Tibial artery (tissue), 4 donors: ENCODE measurements at places on chromosomes 5 and 9.

DNA sequence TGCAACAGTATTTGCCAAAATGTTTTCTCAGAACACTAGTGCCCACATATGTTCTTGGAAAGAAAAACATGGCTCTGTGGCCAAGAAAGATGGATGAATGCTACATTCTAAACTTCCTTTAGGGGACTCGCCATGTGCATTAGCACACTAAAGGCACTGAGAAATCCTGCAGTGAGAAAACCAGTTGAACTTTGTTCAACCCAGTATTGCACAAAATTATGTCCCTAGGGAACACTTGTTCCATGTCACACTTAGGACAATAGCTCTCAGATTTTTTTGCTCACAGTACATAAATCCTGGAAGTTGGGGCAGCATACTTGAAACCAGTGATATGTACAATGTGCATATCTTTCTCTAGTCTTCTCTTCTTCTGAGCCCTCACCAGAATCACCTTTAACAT, 96.6 kb downstream of the ADRB2 start:
- H3K36me3 ChIP-seq = no peaks in the 10 kb centered on the region
- H3K27me3 ChIP-seq = no peaks in the 10 kb centered on the region
- no peak overlapping the region for H3K27ac ChIP-seq
- H3K4me3 ChIP-seq = no peak overlapping the region
- no peak for DNase-seq

- no peak for DNase-seq
- no peak overlapping the region for H3K27ac ChIP-seq
- no peak overlapping the region for H3K4me3 ChIP-seq
- no peaks in the 10 kb centered on the region for H3K27me3 ChIP-seq
- H3K36me3 ChIP-seq = no peaks in the 10 kb centered on the region
Observed at GRCh38 chr9:21683484-21684175, 118.8 kb upstream of the MTAP start.

GRCh38 chr5:118070041-118070440, 918.3 kb downstream of the DTWD2 start:
- no peak for DNase-seq
- H3K4me3 ChIP-seq = no peak overlapping the region
- no peaks in the 10 kb centered on the region for H3K4me1 ChIP-seq
- no peaks in the 10 kb centered on the region for H3K27me3 ChIP-seq
- H3K36me3 ChIP-seq = no peaks in the 10 kb centered on the region
- H3K27ac ChIP-seq = no peak overlapping the region

- no peaks in the 10 kb centered on the region for H3K4me1 ChIP-seq
- no peak for DNase-seq
Observed at GRCh38 chr5:127586811-127587210, 62.1 kb upstream of the CTXN3 start.

- DNase-seq = no peak
- no peak overlapping the region for H3K4me3 ChIP-seq
- peaks cover 37% of the 10 kb centered on the region for H3K36me3 ChIP-seq
- H3K27ac ChIP-seq = no peak overlapping the region
- H3K27me3 ChIP-seq = no peaks in the 10 kb centered on the region
Observed at GRCh38 chr5:14421851-14422250, 159.7 kb upstream of the OTULINL start.

GRCh38 chr5:125476901-125477585, 730.6 kb upstream of the ZNF608 start:
- no peak overlapping the region for H3K4me3 ChIP-seq
- no peaks in the 10 kb centered on the region for H3K27me3 ChIP-seq
- DNase-seq = no peak

DNA sequence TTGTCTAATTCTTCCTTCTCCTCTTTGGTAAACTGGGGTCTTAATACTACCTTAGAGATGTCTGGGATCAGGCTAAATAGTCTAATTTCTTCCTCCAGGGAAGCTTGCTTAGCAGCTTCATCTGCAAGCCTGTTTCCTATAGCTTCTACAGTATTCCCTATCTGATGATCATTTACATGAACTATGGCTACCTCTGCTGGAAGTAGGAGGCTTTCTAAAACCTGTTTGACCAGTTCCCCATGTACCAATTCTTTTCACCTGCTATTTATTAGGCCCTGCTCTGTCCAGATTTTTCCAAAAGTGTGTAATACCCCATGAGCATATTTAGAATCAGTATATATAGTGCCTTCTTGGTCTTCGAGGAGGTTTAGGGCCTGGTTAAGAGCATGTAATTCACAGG, 619.8 kb downstream of the HINT1 start:
- peaks cover 21% of the 10 kb centered on the region for H3K4me1 ChIP-seq
- no peak overlapping the region for H3K27ac ChIP-seq
- no peak overlapping the region for H3K4me3 ChIP-seq
- no peaks in the 10 kb centered on the region for H3K36me3 ChIP-seq

DNA sequence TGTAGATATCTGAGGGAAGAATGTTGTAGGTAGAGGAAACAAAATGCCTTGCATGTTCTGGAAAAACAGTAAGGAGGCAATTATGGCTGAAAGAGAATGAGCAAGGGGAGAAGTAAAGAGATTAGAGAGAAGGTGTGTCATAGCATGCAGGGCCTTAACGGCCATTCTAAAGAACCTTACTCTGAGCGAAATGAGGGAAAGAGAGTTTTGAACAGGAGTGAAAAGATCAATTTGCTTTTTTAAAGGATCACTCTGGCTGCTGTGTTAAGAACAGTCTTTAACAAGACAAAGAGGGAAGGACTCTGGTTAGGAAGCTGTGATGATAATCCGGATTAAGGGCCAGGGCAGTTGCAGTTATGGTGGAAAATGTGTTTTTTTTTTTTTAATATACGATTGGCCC, 22.6 kb downstream of the PTBP3 start:
- no peaks in the 10 kb centered on the region for H3K36me3 ChIP-seq
- H3K4me3 ChIP-seq = no peak overlapping the region
- no peaks in the 10 kb centered on the region for H3K27me3 ChIP-seq
- H3K4me1 ChIP-seq = no peaks in the 10 kb centered on the region

GRCh38 chr9:18676525-18676924, 202.6 kb downstream of the ADAMTSL1 start:
- H3K36me3 ChIP-seq = no peaks in the 10 kb centered on the region
- no peak overlapping the region for H3K4me3 ChIP-seq
- no peak for DNase-seq
- no peaks in the 10 kb centered on the region for H3K27me3 ChIP-seq
- H3K27ac ChIP-seq = no peak overlapping the region
- no peaks in the 10 kb centered on the region for H3K4me1 ChIP-seq

GRCh38 chr5:153888781-153889180, 149.9 kb downstream of the FAM114A2 start:
- H3K4me3 ChIP-seq = no peak overlapping the region
- DNase-seq = no peak
- no peaks in the 10 kb centered on the region for H3K4me1 ChIP-seq
- no peaks in the 10 kb centered on the region for H3K36me3 ChIP-seq
- H3K27me3 ChIP-seq = no peaks in the 10 kb centered on the region
- no peak overlapping the region for H3K27ac ChIP-seq

GRCh38 chr5:107875833-107876232, 205.1 kb upstream of the EFNA5 start:
- H3K36me3 ChIP-seq = no peaks in the 10 kb centered on the region
- peaks cover 5% of the 10 kb centered on the region for H3K4me1 ChIP-seq
- no peak for DNase-seq
- H3K27ac ChIP-seq = no peak overlapping the region

- DNase-seq = no peak
- no peak overlapping the region for H3K4me3 ChIP-seq
- no peaks in the 10 kb centered on the region for H3K27me3 ChIP-seq
- peaks cover 28% of the 10 kb centered on the region for H3K36me3 ChIP-seq
- no peaks in the 10 kb centered on the region for H3K4me1 ChIP-seq
Observed at GRCh38 chr5:83488821-83489220, 17.3 kb downstream of the VCAN start.

- H3K27me3 ChIP-seq = no peaks in the 10 kb centered on the region
- no peaks in the 10 kb centered on the region for H3K36me3 ChIP-seq
- H3K4me3 ChIP-seq = no peak overlapping the region
- no peak overlapping the region for H3K27ac ChIP-seq
- no peak for DNase-seq
- H3K4me1 ChIP-seq = no peaks in the 10 kb centered on the region
Observed at GRCh38 chr9:116765011-116765410, 77.9 kb downstream of the TRIM32 start.

DNA sequence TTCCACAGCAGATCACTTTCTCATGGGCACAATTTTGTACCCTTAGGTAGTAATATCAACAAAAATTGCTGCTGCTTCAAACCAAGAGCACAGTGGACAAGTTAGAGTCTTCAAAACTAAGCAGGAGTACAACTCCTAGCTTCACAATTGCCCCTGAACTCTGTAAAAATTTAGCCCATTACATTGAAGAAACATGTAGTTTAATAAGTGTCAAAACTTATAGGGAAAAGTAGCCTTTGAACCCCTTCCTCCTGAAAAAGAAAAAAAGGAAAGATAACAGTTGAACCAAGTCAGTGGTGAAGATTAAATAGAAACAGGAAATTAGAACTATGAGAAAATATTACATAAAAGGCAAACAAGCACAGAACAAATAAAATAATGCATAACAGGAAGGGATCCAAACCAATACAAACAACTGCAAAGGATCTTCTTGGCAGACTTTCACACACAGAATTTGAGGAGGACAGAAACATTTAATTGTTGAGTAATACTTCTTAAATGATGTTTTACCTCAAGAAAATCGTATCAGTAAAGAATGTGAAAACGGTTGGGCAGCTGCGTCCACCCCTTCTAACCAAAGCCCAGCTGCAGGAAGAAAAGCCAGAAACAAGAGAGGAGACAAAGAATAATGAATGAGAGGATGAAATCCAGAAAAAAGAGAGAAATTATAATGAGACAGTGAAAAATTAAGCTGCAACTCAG, 636.0 kb downstream of the NR2F1-AS1 start:
- H3K36me3 ChIP-seq = no peaks in the 10 kb centered on the region
- H3K4me3 ChIP-seq = no peak overlapping the region
- H3K4me1 ChIP-seq = no peaks in the 10 kb centered on the region
- no peak for DNase-seq
- H3K27ac ChIP-seq = no peak overlapping the region

- no peak for DNase-seq
- H3K36me3 ChIP-seq = no peaks in the 10 kb centered on the region
- peak overlapping the region; percentile 61 for H3K4me3 ChIP-seq
Observed at GRCh38 chr9:98808411-98808815, 943 bp downstream of the GALNT12 start.

DNA sequence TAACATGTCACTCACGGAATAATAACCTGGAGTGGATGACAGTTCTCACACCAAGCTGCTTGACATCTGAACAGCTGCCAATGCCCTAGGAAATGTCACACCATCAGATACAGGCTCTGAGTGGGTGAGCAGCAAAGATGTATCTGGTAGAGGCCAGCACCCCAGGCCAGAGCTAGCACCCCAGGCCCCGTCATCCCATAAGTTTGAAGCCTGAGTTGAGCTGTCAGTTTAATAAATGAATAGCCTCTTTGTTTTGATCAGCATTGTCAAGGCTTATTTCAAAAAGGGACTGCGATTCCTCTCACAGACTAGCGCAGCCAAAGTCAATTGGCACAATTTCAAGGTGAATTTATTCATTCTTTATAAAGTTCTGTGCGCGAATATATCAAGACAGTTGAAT, 1327.1 kb downstream of the MAT2B start:
- H3K27ac ChIP-seq = no peak overlapping the region
- no peak for DNase-seq
- no peaks in the 10 kb centered on the region for H3K4me1 ChIP-seq

GRCh38 chr5:97150401-97150800, 8.0 kb upstream of the LIX1 start:
- no peaks in the 10 kb centered on the region for H3K27me3 ChIP-seq
- H3K36me3 ChIP-seq = no peaks in the 10 kb centered on the region
- H3K27ac ChIP-seq = no peak overlapping the region
- no peak overlapping the region for H3K4me3 ChIP-seq
- no peaks in the 10 kb centered on the region for H3K4me1 ChIP-seq

DNA sequence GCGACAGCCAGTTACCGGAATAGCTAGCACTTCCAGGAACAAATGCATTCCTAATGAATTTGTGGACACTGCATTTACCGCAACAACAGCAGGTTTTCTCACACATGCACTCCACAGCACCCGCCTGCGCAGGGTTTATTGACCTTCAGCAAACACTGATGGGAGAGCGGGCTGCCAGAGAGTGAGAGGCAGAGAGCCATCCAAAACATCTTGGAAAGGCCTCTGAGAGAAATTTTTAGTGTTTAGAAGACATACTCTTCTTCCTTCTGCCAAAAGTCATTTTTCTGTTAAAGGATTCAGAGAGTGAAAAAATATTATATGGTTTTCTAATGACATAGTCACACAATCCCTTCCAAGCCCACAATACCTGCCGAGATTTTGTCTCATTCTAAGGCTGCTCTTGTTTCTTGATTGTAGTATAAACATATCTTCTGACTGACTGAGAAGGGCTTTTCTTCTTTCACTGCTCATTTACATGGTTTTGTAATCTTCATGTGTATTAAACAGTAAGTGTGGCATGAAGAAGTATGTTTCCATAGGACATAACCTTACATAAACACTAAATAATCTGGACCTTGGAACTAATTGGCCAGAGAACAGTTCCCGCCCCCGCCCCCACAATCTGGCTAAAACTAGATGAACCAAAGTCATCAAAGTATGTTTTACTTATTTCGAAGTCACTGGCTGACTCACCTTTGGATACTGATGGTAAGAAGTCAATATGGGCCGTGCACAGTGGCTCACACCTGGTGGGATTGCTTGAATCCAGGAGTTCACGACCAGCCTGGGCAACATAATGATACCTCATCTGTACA, 432.5 kb upstream of the MEF2C start:
- peaks cover 22% of the 10 kb centered on the region for H3K4me1 ChIP-seq
- H3K27ac ChIP-seq = peak overlapping the region; percentile 9
- no peaks in the 10 kb centered on the region for H3K36me3 ChIP-seq
- H3K4me3 ChIP-seq = no peak overlapping the region

DNA sequence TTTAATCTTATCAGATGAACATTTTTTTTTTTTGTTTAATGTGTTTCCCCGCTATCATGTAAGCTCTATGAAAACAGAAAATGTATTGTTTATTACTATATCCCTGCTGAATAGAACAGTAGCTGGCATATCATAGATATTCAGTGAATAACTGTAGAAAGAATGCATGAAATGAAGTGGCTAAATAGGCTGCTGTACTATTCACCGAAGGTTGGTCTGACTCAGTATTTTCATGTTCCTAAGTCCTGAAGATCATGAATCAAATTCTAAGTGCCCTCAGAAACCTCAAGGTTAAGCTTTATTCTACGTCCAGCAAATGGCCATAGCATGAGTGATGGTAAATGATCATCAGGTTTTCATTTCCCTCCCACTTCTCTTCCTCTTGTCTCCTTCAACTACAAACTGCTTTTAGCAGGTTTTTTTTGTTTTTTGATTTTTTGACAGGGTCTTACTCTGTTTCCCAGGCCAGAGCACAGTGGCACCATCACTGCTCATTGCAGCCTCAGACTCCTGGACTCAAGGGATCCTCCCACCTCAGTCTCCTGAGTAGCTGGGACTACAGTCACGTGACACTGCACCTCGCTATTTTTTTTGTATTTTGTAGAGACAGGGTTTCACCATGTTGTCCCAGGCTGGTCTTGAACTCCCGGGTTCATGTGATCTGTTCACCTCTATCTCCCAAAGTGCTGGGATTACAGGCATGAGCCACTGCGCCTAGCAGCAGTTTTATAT, 19.1 kb upstream of the ZFAND5 start:
- DNase-seq = no peak
- H3K27ac ChIP-seq = no peak overlapping the region
- H3K36me3 ChIP-seq = no peaks in the 10 kb centered on the region
- H3K4me1 ChIP-seq = no peaks in the 10 kb centered on the region
- H3K4me3 ChIP-seq = no peak overlapping the region
